ENCODE measurements at places on chromosomes 4 and X.

- DNase-seq, result no peak
These were observed 134.4 kb downstream of the RASL11B start for GRCh38 chr4:52996261-52997131.

- DNase-seq, result no peak
These were observed 106.5 kb downstream of the ATP11C start for GRCh38 chrX:139826065-139827044.

DNA sequence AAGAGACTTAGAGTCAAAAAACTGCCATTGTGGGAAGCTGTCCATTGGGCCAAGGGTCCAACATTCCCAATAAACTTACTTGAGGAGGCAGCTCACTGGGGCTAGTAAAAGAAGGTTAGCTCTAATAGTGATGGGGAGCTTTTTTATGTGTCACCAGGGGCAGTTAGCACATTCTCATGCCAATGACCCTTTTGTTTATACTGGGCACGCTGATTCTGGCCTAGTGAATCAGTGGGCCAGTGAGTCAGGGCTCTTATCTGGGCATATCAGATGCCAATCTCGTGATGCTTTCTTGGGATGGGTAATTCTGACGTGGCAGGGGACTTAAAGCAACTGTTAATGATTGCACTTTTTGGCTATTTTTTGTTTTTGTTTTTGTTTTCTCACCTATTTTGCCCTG lies 27.8 kb downstream of the TCEAL1 start:
- no peak for DNase-seq

DNA sequence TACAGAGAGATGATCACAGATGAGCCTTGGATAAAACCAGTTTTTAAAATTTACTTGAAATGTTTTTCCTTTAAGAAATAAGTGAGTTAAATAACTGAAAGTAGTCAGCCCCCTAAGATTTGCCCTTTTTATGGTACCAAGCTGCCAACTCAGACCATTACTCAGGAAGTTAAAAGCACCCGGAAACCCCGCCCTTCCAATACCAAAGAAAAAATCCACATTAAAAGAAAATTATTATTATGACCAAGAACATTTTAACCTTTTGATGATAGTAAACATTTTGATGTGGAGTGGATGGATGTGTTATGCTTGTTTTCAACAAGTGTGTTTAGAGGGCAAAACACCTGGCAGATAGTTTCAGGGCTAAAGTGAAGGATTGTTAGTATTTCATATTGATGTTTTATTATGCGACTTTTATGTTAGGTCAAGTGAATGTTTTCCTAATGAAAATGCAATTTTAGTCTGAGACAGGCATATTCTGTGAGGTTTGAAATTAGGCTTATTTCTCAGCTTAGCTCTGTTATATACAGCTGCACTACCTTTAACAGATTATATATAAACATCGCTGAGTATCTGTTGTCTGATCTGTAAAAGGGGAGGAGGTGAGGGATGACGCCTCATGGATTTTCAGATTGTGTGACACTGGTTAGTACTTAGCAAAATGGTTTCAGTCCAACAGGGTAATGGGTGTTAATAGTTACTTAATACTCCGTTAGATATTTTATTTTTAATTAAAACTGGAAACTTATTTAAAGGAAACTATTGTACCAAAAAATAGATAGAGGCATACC lies 89.0 kb downstream of the KDM6A start:
- DNase-seq, result no peak

DNA sequence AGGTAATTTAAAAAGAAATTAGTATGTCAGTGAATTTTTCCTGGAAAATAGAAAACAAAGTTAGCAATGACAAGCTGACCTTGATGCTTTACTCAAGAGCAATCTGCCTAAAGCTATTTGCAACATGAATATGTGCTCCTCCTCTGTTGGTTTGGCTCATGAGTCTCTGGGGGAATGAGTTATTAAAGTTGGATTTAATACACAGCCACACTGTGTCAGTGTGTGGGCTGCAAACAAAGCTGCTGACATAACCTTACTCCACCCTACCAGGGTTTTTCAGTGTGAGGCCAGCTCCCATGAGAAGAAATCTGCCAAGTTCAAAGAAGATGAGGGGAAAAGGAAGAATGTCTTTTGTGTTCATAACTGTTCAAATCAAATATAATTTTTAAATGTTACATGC lies 280.5 kb downstream of the TLL1 start:
- DNase-seq, result no peak

DNA sequence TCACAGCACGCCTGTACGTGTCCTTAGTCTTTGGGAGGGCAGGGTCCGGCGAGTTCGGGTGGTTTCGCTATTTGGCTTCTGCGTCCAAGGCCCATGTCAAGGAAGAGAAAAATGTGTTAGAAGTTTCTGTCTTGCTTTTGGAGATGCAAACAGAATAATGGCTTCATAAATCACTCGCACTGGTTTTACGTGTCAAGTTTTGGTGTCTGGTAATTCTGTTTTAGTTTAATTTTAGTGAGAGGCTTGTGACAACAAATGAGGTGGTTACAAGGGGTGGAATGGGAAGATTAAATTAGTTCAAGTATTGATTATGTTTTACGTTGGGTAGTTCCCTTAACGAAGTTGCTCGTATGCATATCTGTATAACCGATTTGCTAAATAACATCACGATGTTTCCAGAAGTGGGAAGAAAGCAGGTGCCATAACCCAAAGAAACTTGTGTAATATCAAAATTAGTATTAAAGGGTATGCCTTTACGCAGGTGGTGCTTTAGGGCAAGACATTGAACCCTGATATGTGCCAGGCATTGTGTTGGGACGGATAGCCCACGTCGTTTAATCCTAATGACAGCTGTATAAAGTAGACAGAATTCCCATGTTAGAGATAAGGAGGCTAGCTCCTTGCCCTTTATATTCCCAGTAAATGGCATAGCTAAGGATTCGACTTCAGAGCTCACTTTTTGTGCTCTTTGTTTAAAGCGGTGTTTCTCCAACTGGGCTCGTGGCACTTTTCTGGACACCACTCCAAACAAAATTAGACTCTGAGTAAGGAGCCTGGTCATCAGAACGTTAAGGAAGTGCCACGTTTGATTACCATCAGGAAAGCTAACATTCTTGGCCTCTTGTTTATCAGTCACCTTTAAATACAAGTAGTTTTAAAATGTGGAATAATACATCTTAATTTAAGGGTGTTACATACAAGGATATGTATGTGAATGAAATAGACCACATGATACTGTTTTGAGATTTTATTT lies 843 bp downstream of the RPL34 start:
- no peak for DNase-seq

GRCh38 chr4:161721947-161722346 lies 441.9 kb downstream of the FSTL5 start:
- DNase-seq, result no peak

DNA sequence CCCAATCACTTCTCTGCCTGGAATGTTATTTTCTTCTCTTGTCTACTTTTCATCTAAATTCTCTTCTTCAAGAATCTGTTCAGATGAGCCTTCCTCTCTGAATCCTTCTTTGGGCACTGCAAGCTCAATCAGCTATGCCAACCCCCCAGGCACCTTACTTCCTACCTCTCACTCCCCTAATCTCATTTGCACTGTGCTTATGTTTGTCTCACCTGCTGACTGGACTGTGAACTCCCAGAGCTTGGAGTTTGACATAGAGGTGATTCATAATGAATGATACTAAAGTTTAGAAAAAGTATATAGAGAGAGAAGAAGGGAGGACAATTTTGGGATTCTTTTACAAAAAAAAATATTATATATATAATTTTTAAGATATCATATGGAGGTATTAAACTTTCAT lies 36.3 kb downstream of the ANXA10 start:
- no peak for DNase-seq

DNA sequence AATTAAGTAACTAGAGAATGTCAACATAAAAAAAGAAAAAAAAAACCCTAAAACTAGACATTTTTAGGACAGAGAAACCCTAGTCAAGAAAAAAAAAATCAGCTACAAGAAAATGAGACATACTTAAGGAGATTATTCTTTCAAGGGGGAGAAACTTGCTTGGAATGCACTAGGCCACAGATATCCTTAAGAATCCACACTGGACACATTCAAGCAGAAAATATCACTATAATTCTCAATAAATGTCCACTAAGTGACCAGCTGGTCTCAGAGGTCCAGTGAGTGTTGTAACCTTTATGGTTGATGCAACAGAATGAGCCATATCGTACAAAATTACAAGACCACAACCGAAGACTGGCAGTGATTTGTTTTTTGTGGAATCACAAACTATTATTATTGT lies 15.6 kb upstream of the IBSP start:
- no peak for DNase-seq

GRCh38 chr4:101953949-101954348 lies 163.4 kb downstream of the BANK1 start:
- no peak for DNase-seq

GRCh38 chr4:74453037-74453635 lies 8.2 kb downstream of the AREG start:
- DNase-seq, result no peak

GRCh38 chrX:45847961-45848360 lies 647.3 kb upstream of the DIPK2B start:
- no peak for DNase-seq

- DNase-seq, result no peak
These were observed 5.7 kb downstream of the PLP2 start for GRCh38 chrX:49177338-49177833.

DNA sequence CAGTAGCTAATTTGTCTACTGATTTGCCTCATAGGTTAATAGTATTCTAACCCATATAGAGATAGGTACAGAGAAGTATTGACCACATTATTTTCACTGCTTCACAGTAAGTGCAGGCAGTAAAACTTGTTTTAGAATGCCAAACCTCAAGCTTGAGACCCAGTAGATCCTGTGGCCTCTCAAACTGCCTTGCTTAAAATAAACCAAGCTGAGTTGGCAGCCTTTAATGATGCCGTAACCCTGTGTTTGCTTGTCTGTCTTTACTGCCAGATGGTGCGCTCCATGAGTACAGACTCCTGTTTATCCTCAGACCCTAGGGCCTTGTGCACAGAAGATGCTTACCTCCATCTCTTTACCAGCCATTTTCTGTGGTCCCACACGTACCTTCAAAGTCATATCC lies 50.8 kb downstream of the ANXA3 start:
- DNase-seq, result no peak

GRCh38 chr4:128519163-128519830 lies 231.7 kb upstream of the PGRMC2 start:
- DNase-seq, result no peak

DNA sequence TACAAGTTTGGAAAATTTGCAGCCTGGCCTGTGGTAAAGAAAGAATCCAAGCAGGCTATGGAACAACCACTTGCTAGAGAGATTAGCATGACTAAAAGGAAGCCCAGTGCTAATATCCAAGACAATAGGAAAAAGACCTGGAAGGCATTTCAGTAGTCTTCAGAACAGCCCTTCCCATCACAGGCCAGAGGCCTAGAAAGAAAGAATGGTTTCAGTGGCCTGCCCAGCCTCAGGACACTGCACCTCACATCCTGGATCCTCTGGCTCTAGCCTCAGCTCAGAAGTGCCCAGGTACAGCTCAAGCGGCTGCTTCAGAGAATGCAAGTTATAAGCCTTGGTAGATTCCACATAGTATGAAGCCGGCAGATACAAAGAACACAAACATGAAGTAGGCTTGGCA lies 449.8 kb upstream of the AR start:
- no peak for DNase-seq

- no peak for DNase-seq
These were observed 62.5 kb downstream of the SEC24D start for GRCh38 chr4:118773429-118773792.

GRCh38 chr4:127781300-127782024 lies 660 bp upstream of the HSPA4L start:
- no peak for DNase-seq

- no peak for DNase-seq
These were observed 206.6 kb upstream of the HS3ST1 start for GRCh38 chr4:11635342-11635741.

- no peak for DNase-seq
These were observed 34.9 kb upstream of the CITED1 start for GRCh38 chrX:72340626-72341025.

DNA sequence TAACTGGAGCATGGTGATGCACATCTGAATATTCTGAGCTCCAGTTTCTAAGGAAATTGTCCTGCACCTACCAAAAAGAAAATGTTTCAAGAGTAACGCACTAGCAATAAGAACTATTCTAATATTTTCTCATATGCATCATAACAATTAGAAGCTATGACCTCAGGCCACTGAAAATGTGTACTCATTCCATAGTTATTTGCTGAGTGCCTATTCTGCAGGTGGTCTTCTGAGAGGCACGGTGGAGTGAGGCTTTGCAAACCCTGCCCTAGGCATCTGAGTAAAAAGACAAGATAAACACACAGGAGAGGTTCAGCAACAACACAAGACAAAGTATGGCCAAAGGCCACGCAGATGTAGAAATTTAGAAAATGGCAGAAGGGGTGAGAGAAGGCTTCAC lies 23.7 kb downstream of the SLC10A6 start:
- no peak for DNase-seq

- peak; percentile 21 for DNase-seq
These were observed 15.1 kb downstream of the NOCT start for GRCh38 chr4:139030614-139031235.

- DNase-seq, result no peak
These were observed 11.6 kb upstream of the TNIP2 start for GRCh38 chr4:2767705-2768074.

DNA sequence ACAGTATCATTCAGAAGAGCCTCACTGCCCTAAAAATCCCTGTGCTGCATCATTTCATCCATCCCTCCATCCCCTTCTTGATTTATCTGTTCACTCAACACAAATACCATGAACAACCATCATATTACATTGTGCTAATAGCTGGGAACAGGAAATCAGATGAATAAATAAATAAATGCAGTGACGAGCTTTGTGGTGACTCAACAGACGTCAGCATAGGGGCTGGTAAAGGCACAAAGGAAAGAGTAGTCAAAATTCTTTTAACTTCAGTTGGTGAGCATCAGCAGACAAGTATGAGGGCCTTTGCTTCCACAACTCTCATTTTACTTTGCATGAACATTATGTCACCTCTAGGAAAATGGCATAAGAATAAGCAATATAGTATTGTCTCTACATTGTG lies 65.5 kb downstream of the EDNRA start:
- DNase-seq, result no peak

GRCh38 chr4:26953770-26954423 lies 93.3 kb downstream of the STIM2 start:
- no peak for DNase-seq

DNA sequence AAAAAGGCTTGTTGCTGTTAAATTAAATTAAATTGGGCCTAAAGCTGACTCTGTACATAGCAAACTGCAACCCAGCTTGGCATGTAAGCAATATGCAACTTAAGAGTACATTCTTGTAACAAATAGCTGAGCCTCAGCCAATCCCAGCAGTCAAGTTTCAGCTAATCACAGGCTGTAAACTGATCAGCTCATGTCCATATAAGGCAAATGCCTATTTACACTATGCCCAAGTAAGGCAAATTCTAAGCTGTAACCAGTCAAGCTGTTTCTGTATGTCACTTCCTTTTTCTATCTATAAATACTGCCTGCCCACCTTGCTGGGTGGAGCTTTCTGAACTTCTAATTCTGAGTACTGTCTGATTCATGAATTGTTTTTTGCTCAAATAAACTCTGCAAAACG lies 429.1 kb upstream of the FTHL17 start:
- DNase-seq, result no peak
